Activated CD8-positive, alpha-beta memory T cell treated with anti-CD3 and anti-CD28 coated beads for 24 hours (primary cell): ENCODE measurements at places on chromosomes 1 and 21.

DNA sequence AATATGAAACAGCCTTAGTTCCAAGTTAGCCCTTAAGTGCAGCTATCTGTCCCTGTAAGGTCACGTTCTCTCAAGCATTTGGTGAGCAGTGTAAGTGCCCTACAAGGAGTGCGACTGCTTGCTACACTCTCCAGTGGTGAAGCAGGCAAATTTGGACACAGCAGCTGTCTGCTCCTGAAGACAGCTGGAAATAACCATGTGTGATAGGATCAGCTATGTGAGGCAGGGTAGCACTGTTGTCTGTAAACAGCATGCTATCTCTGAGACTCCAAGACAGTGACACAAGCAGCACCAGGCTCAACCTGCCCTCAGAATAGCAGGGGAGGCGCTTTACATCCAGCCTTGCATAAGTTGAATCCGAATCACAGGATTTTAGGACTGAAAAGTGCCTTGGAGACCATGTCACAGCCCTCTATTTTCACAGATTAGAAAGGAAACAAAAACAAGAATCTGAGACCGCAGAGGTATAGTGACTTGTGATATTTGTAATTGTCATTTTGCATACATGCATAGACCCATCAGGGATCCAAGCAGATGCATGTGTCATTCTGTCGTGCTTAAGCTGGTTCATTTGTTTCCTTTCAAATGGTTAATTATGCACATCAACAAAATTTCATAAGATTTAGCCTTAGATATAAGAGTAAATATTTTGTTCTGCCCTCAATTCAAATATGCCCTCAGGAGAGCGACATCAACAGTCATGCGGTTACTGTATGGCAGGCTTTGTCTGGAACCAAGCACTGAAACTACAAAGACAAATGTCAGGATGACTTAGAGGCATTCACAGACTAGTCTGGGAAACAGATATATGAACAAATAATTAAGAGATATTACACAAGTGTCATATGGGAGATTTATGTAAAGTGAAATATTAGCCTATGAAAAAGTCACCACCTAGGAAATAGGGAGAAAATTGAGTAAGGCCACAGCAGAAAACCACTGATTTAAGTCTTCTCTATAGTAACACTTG lies 134.9 kb upstream of the NRIP1 start:
- no peak for DNase-seq

GRCh38 chr21:32824950-32825349 lies 53.4 kb upstream of the PAXBP1 start:
- DNase-seq = no peak

DNA sequence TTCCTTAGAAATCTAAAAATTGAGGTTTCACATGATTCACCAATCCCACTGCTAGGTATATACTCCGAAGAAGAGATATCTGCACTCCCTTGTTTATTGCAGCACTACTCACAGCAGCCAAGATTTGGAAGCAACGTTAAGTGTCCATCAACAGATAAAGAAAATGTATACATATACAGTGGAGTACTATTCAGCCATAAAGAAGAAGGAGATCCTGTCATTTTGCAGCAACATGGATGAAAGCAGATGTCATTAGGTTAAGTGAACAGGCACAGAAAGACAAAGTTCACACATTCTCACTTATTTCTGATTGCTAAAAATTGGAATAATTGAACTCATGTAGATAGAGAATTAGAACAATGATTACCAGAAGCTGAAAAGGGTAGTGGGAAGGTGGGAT lies 56.4 kb downstream of the RABGAP1L start:
- no peak for DNase-seq

DNA sequence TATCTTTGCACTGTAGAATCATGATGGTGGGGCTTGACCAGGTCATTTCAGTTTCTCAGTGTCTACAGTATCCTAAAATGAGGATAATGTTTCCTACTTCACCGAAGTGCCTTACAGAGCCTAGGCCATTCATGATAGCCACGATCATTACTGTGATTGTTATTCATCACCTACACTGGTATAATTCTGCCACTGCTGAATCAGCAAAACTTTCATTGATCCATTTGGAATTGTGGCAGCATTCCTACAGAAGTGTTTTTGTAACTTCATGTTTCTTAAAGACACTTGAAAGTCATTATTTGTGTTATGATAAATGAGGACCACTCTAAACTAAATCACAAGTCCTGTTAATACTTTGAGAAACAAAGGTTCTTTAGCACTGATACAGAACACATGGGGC lies 6.0 kb upstream of the PLPPR5 start:
- no peak for DNase-seq

DNA sequence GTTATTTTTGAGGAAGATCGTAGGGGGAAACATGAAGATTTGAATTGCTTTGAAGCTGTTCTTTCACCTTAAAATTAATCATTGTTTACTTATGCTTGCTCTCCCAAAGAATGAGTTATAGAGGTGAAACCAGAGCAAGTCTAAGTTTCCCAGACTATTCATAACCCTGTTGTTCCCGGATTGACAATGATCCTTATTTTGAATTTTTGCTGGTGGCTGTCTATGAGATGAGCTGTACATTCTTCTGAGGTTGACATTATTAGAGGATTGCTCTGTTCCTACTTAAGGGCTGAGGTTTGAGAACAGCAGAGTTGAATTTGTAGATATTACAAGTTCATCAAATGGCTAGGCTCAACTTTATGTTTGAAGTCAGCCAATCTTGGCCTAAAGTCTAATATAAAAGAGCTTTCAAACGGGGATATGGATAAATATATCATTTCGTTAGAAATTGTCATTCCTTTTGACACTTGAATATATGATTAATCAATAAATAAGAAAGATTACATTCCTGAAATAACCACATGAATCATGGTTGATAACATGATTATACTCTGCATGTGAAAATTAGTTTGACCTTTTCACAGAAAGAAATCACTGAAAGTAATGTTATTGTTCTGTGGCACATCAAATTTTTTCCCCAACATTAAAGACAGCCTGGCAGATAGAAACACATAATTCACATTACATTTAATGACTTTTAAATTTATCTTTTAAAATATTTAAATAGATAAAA lies 19.1 kb upstream of the PDE4B start:
- DNase-seq = no peak

DNA sequence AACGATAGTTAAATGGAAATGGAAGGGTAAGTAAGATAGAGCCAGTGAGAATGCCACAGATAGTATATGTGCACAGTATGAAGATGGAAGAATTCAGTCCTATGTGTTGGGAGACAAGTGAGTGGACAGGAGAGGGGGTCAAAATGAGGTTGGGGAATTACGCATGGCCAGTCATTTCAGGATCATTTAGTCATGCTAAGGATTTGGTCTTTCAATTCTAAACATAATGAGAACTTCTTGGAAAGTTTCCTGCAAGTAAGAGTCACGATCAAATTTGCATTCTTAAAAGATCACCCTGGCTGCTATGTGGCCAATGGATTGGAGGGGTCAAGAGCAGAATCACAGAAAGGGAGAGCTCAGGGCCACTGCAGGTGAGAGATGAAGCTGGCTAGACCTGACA lies 64.0 kb upstream of the KCNK2 start:
- DNase-seq = no peak

- DNase-seq = no peak
Measured at GRCh38 chr1:200751717-200752116, 13.0 kb downstream of the CAMSAP2 start.
